ENCODE measurements at places on chromosomes 4 and X.
A peak's percentile ranks its signal among the peaks of the same experiment; 100 is the strongest.

GRCh38 chrX:107738768-107739167, 36.8 kb downstream of the TSC22D3 start:
- DNase-seq = no peak
- H3K4me1 ChIP-seq = peaks cover 44% of the 10 kb centered on the region
- H3K27ac ChIP-seq = no peak overlapping the region
- H3K4me3 ChIP-seq = no peak overlapping the region

DNA sequence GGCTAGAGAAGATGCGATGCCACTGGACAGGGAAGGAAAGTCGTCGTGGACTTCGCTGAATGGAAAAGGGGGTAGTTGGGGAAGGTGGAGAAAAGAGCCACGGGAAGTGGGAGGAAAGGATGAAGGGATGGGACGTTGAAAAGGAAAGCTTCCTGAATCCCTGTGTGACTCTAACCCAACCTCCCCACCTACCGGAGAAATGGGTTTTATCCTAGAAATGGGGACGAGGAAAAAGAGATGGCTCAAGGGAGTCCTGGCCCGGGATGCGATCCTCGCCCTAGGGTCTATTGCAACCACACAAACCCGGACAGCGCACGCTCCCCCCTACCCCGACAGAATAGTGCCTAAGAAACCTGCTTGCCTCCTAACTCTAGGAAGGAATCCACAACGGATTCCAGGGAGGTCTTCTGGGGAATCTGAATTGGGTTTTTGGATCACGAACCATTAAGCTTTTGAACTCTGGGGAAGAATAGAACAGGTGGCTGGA, 738 bp upstream of the TSPAN5 start:
- no peak overlapping the region for H3K27ac ChIP-seq
- H3K4me1 ChIP-seq = peaks cover 60% of the 10 kb centered on the region
- no peaks in the 10 kb centered on the region for H3K36me3 ChIP-seq

DNA sequence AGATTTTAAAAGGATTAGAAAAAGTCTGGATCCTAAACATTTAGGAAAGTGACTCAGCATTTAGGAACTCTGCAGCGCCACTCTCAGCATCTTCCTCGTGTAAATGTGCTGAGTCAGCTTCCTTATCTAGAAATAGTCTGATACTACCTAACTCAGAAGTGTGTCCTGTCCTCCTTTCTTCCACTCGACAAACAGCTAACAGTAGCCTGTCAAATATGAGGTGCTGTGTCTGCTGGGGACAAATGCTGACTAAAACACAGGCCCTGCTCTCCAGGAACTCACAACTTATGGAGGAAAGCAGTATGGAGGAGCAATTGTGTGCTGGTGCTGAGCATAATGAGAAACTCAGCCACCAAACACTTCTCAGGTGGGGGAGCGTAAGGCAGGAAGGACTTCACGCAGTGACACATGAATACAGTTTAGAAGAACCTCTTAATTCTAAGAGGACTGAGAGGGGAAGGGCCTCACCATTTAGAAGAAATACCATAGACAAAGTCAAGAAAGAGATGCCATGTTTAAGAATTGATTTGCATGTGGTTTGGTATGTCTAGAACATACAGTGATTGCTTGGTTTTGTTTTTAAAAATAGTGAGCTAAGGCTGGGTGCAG, 125.3 kb downstream of the SOWAHB start:
- H3K4me1 ChIP-seq = no peaks in the 10 kb centered on the region
- no peaks in the 10 kb centered on the region for H3K36me3 ChIP-seq
- no peak overlapping the region for H3K27ac ChIP-seq
- no peaks in the 10 kb centered on the region for H3K27me3 ChIP-seq

DNA sequence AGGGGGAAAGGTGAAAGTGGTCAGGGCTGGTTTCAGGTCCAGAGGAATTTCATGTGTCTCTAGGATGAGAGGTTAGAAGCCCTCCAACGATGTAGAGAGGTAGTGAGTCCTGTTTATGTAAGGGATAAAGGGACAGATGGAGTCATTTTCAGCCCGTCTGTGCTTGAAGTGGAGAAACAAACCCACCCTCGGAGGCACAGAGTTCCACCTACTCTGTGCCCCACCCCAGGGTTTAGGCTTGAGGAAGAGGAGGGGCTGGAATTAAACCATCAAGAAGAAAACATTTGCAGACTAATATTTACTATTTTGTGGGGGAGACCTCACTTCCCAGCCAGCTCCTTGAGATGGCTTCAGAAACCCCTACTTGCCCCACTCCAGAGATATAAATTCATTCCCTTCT, 868 bp upstream of the GNL3L start:
- peak overlapping the region; percentile 67 for H3K27ac ChIP-seq
- H3K36me3 ChIP-seq = no peaks in the 10 kb centered on the region
- H3K27me3 ChIP-seq = no peaks in the 10 kb centered on the region
- peaks cover 18% of the 10 kb centered on the region for H3K4me1 ChIP-seq

DNA sequence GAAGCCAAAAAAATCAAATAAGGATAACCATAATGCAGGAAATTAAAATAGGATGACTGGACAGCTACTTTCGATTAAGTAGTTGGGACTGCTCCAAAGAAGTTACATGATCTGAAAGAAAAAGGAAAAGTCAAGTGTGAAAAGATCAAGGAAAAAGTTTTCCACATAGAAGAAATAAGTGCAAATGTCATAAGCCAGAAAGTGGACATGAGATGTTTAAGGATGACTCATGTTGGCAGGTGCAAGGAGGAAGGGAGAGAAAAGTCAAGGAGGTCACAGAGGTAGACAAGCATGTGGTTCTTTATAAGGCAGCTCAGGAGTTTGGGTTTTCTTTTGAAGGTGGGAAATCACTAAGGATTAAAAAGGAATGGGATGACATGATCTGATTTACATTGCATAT, 89.8 kb upstream of the GPRIN3 start:
- H3K4me1 ChIP-seq = no peaks in the 10 kb centered on the region
- no peaks in the 10 kb centered on the region for H3K36me3 ChIP-seq
- no peaks in the 10 kb centered on the region for H3K27me3 ChIP-seq
- H3K4me3 ChIP-seq = no peak overlapping the region

DNA sequence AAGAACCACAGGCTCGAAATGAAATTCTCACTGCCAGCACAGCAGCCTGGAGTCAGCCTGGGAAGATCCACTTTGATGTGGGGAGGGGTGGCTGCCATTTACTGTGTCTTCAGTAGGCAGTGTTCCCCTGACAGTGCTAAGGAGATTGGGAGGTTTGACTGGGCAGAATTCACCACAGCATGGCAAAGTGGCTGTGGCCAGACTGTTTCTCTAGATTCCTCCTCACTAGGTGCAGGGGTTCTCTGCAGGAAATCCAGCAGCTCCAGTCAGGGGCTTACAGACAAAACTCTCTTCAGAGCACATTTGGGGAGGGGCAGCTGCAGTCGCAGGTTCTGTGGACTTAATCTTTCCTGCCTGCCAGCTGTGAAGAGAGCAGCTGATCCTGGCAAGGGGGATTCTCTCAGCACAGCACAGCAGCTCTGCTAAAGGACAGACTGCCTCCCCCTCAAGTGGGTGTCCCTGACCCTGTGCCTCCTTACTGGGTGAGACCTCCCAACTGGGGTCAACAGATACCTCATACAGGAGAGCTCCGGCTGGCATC, 1174.0 kb downstream of the RAPGEF2 start:
- no peak overlapping the region for H3K27ac ChIP-seq
- no peak for DNase-seq
- no peaks in the 10 kb centered on the region for H3K36me3 ChIP-seq
- no peaks in the 10 kb centered on the region for H3K4me1 ChIP-seq
- no peaks in the 10 kb centered on the region for H3K27me3 ChIP-seq

GRCh38 chr4:7062816-7063215, 5.0 kb downstream of the GRPEL1 start:
- H3K27me3 ChIP-seq = no peaks in the 10 kb centered on the region
- peaks cover 48% of the 10 kb centered on the region for H3K36me3 ChIP-seq
- no peak overlapping the region for H3K27ac ChIP-seq
- no peak overlapping the region for H3K4me3 ChIP-seq

GRCh38 chr4:751676-752075, 46.0 kb downstream of the PCGF3 start:
- no peak overlapping the region for H3K4me3 ChIP-seq
- H3K27me3 ChIP-seq = no peaks in the 10 kb centered on the region
- peaks cover 11% of the 10 kb centered on the region for H3K36me3 ChIP-seq
- DNase-seq = no peak
- H3K4me1 ChIP-seq = no peaks in the 10 kb centered on the region

GRCh38 chrX:151985955-151986354, 11.5 kb upstream of the GABRE start:
- no peak overlapping the region for H3K4me3 ChIP-seq
- H3K4me1 ChIP-seq = no peaks in the 10 kb centered on the region
- no peak for DNase-seq
- no peaks in the 10 kb centered on the region for H3K36me3 ChIP-seq
- H3K27ac ChIP-seq = no peak overlapping the region

GRCh38 chr4:21628916-21629610, 319.5 kb downstream of the KCNIP4 start:
- no peaks in the 10 kb centered on the region for H3K27me3 ChIP-seq
- H3K4me3 ChIP-seq = no peak overlapping the region
- H3K4me1 ChIP-seq = no peaks in the 10 kb centered on the region
- no peaks in the 10 kb centered on the region for H3K36me3 ChIP-seq
- no peak overlapping the region for H3K27ac ChIP-seq

GRCh38 chr4:73299548-73300280, 41.1 kb upstream of the ANKRD17 start:
- no peak overlapping the region for H3K4me3 ChIP-seq
- no peak overlapping the region for H3K27ac ChIP-seq
- H3K4me1 ChIP-seq = no peaks in the 10 kb centered on the region
- no peaks in the 10 kb centered on the region for H3K27me3 ChIP-seq

DNA sequence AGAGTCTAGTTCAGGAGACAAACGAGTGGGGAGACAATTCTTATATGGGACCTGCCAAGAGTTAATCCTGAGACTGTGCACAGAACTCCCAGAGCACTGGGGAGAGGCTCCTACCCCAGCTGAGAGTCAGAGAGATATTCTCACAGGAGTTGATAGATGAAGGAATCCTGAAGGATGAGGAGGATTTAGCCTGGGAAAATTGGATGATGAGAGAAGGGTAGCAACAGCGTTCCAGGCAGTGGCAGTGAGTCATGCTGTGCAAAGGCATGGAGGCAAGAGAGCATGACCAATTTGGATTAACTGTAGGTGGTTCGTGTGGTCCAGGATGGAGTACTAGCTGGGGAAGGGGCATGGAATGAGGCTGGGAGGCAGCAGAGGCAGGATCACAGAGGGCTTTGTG, 318.6 kb downstream of the LDB2 start:
- H3K36me3 ChIP-seq = no peaks in the 10 kb centered on the region
- H3K27ac ChIP-seq = no peak overlapping the region
- DNase-seq = no peak

GRCh38 chrX:9267415-9267814, 197.4 kb upstream of the TBL1X start:
- DNase-seq = no peak
- no peak overlapping the region for H3K4me3 ChIP-seq

DNA sequence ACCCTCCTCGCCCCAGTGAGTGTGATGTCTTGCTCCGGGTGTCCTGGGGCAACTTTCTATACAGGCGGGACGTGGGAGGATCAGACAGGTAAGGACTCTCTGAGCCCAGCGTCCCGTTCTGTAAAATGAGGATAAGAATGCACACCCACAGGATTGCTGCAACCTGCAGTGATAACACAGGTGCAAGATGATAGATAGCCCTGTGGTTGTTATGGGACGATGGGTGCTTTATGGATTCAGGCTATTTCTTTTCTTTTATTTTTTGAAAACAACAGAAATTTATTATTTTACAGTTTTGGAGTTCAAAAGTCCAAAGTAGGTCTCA, 28.6 kb downstream of the BEX3 start:
- no peaks in the 10 kb centered on the region for H3K36me3 ChIP-seq
- no peak for DNase-seq
- H3K27ac ChIP-seq = no peak overlapping the region
- peak overlapping the region; percentile 41 for H3K4me3 ChIP-seq
- no peaks in the 10 kb centered on the region for H3K4me1 ChIP-seq

GRCh38 chrX:3806630-3807029, 93.2 kb upstream of the PRKX start:
- no peaks in the 10 kb centered on the region for H3K36me3 ChIP-seq
- no peak overlapping the region for H3K27ac ChIP-seq
- DNase-seq = no peak
- H3K27me3 ChIP-seq = no peaks in the 10 kb centered on the region
- no peak overlapping the region for H3K4me3 ChIP-seq

- no peak overlapping the region for H3K4me3 ChIP-seq
- H3K27ac ChIP-seq = no peak overlapping the region
- H3K36me3 ChIP-seq = no peaks in the 10 kb centered on the region
- no peak for DNase-seq
- H3K4me1 ChIP-seq = no peaks in the 10 kb centered on the region
- no peaks in the 10 kb centered on the region for H3K27me3 ChIP-seq
These were observed 256.1 kb upstream of the GIMD1 start for GRCh38 chr4:106624671-106625070.

GRCh38 chrX:100368167-100368566, 41.9 kb downstream of the PCDH19 start:
- H3K27ac ChIP-seq = no peak overlapping the region
- no peak overlapping the region for H3K4me3 ChIP-seq
- H3K36me3 ChIP-seq = no peaks in the 10 kb centered on the region
- no peak for DNase-seq

GRCh38 chrX:155962906-155963305, 34.6 kb upstream of the IL9R start:
- H3K4me3 ChIP-seq = no peak overlapping the region
- no peaks in the 10 kb centered on the region for H3K36me3 ChIP-seq
- no peak for DNase-seq
- no peaks in the 10 kb centered on the region for H3K27me3 ChIP-seq
- no peaks in the 10 kb centered on the region for H3K4me1 ChIP-seq

DNA sequence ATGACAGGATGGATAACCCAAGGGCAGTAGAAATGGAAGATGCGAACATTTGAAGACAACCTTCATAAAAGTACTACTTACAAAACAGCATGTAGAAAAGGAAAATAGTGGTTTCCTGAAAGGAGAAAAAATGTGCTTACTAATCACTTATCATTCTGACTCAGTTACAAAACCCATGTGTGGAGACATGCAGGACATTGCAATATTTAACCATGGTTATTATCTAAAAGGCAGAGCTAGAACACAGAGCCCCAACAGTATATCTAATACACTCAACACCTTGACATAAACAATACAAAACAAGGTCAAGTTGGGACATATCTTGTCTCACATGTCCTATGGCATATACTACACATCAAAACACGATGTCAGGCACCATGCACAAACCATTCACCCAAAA, 55.9 kb downstream of the EIF4E start:
- H3K4me3 ChIP-seq = no peak overlapping the region
- no peak for DNase-seq
- no peaks in the 10 kb centered on the region for H3K4me1 ChIP-seq
- H3K27ac ChIP-seq = no peak overlapping the region
- H3K36me3 ChIP-seq = no peaks in the 10 kb centered on the region

- no peaks in the 10 kb centered on the region for H3K27me3 ChIP-seq
- DNase-seq = no peak
- peaks cover 46% of the 10 kb centered on the region for H3K4me1 ChIP-seq
- H3K27ac ChIP-seq = no peak overlapping the region
- no peak overlapping the region for H3K4me3 ChIP-seq
- peaks cover 5% of the 10 kb centered on the region for H3K36me3 ChIP-seq
These were observed 583.1 kb downstream of the INPP4B start for GRCh38 chr4:142262956-142263355.

Measured in CD8-positive, alpha-beta memory T cell (primary cell).